Liver (tissue), 10 donors: ENCODE measurements at places on chromosomes 6 and 20. TPM values are rescaled to one million over a fixed set of nuclear protein-coding genes. Genes with fewer than 3 reads are reported as not detected.

The SPO11 gene
- polyA plus RNA-seq: not detected

The NKX2-2 gene
- polyA plus RNA-seq: not detected

The PNLDC1 gene
- 3.1 TPM for polyA plus RNA-seq

DNA sequence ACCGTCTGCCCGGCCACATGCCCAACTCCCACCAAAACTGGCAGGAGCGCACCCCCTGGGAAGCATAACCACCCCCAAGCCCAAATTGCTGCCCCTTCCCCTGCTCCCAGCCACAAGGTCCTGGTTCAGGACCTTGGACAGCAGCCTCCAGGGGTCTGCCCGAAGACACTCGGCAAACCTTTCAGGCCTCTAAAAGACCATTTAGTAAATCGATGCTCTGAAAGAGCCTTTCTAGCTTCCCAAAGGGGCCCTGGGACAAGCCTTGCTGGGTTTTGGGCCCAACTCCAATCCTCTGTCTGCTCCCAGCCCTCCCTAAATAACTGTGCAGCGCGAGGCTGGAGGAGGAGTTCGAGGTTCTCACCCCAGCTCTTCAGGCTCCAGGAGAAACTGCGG, 30.5 kb downstream of the GRM4 start:
- no peaks in the 10 kb centered on the region for H3K27me3 ChIP-seq
- no peaks in the 10 kb centered on the region for H3K36me3 ChIP-seq
- H3K27ac ChIP-seq: no peak overlapping the region

DNA sequence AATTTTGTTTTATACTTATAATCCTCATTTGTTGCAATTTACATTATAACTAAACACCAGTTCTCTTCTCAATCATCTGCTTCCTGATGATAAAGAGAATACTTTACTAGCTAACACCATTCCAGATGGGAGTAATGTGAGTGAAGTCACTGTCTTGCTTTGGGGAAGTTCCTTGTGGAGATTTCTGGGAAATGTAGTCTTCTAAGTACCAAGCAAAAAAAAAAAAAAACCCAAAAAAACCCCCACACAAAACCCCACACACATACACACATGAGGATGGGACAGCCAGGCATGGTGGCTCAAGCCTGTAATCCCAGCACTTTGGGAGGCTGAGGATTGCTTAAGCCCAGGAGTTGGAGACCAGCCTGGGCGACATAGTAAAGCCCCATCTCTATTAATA, 2.2 kb upstream of the SNPH start:
- H3K36me3 ChIP-seq: no peaks in the 10 kb centered on the region
- H3K4me1 ChIP-seq: no peaks in the 10 kb centered on the region
- H3K27me3 ChIP-seq: no peaks in the 10 kb centered on the region
- DNase-seq: no peak
- no peak overlapping the region for H3K27ac ChIP-seq
- H3K4me3 ChIP-seq: no peak overlapping the region

DNA sequence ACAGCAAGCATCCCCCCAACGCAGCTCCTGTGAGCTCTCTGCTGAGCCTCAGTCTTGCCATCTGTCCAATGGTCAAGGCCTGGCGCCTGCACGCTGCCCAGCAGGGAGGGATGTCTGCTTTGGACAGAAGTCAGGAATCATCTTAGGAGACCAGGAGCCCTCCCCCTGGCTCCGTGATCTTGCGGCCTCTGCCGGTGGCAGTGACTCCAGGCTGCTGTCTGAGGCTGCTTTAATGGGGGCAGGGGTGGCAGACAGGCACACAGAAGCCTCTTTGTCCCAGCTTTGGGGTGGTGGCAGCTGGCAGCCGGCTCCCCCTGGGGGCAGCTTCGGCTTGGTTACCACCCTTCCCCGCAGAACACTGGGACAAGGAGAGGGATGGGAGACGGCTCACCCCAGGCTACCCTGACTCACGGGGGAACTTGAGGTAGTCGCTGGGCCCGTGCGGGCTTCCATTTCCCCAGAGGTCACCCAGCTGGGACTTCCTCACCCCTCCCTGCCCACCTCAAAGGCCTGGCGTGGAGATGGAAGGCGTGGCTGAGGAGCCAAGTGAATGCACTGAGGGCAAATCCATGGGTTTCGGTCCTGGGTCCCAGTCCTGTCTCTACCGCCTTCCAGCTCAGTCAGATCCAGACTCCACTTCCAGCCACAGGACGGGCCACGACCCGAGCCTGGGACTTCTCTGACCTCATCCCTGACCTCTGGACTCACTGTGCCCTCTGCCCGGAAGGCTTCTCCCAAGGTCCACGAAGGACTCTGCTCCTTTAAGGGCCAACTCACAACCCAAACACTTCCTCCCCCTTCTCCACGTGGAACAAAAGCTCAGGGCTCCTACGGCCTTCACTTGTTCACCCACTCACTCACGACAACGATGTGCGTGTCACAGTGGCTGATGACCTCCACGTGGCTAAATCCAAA, 14.8 kb downstream of the PEDS1 start:
- H3K27ac ChIP-seq: peak overlapping the region; percentile 81
- no peak overlapping the region for H3K4me3 ChIP-seq
- no peak for DNase-seq

DNA sequence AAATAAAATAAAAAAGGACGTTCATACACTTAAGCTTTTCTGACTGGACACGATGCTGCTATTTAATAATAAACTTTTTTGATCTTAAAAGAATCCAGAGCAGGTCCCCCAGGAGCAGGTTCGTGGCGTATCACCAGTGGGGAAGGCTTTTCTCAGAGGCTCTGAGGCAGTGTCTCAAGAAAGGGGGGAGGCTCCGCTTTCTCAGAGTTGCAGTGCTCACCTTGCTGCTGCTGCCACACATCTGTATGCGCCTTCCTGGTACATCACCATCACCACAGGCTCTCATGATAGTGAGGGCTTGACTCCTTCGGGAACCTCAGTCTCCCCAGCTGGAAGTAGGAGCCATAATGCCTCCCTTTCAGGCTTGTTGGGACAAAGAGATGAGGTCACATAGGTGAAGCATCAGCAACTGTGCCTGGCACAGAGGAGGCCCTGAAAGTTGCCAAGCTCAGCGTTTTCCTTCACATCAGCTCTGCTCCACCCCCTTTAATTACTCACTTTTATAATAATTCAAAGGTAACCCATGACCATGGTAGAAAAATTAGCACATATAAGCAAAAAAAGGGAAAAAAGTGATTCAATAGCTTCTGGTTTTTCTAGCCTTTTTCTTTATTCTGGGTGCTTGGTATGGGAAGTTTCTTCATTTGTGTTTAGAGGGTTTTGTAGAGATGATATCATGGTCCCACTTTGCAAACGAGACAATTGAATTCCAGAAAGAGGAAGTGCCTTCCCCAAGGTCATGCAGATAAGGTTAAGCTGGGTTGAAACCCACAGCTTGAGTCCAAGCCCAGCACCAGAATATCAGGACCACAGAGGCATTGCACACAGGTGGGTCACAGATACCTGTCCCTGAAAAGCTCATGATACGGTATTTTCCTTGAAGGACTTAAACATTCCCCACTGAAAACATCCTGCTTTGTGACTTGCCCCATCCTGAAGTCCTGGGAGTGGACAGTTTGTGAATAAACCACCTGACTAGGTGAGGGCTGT, 24.5 kb downstream of the SRSF3 start:
- no peaks in the 10 kb centered on the region for H3K36me3 ChIP-seq
- H3K4me3 ChIP-seq: no peak overlapping the region
- H3K27me3 ChIP-seq: no peaks in the 10 kb centered on the region
- H3K4me1 ChIP-seq: peaks cover 6% of the 10 kb centered on the region
- no peak overlapping the region for H3K27ac ChIP-seq
- no peak for DNase-seq

DNA sequence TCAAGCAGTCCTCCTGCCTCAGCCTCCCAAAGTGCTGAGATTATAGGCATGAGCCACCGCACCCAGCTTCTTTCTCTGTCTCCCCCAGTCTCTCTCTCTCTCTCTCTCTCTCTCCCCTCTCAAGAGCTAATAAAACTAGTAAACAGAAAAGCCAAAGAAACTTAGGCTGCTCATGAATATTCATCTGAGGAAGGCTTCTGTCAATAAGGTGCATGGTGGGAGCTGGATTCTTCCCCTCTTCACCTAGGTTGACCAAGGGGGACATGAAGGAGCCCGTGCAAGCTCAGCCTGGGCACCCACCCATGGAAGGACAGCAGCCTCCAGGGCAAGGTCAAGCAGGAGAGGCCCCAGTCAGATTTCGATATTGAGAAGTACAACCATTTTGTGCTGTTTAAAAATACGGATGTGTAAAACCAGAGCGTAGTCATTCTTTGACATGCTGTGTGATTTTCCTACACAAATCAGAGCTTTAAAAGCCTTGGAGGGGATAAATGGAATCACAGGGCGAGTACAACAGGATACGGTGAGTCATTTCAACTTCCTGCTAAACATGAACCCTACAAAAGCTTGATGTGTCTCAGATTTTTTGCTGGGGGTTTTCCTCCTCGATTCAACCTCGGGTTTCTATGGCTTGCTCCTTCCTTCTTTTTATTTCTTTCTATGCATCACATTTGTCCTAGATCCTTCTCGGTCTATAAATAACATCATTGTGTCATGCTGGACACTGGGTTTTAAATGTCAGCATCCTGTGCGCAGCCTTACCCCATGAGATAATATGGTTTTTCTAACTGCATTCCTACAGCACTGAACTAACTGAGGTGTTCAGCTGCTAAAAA, 368.9 kb upstream of the JARID2 start:
- no peak overlapping the region for H3K4me3 ChIP-seq
- no peaks in the 10 kb centered on the region for H3K36me3 ChIP-seq
- H3K27me3 ChIP-seq: no peaks in the 10 kb centered on the region
- no peaks in the 10 kb centered on the region for H3K4me1 ChIP-seq
- peak overlapping the region; percentile 5 for H3K27ac ChIP-seq
